ENCODE measurements at places on chromosomes 1 and 21. TPM values are rescaled to one million over a fixed set of nuclear protein-coding genes. Genes with fewer than 3 reads are reported as not detected.

Gene MAP10
- 3.3 TPM for total RNA-seq

Gene TMEM222
- 22.6 TPM for total RNA-seq

Gene GJB3
- total RNA-seq: 0.31 TPM

Gene C1orf210
- total RNA-seq: 17.1 TPM

Gene HEYL
- total RNA-seq: 4.5 TPM

Gene SLC16A4
- 0.94 TPM for total RNA-seq

Gene USP16
- total RNA-seq: 19.7 TPM

Gene RASSF5
- total RNA-seq: 3.1 TPM

Gene TFF3
- not detected for total RNA-seq

Gene MEX3A
- 31.5 TPM for total RNA-seq

Gene CHIA
- total RNA-seq: not detected

Gene HAO2
- not detected for total RNA-seq

Gene ELF3
- 13.0 TPM for total RNA-seq

Gene PSRC1
- total RNA-seq: 50.6 TPM

Gene PDC
- total RNA-seq: not detected

Gene MYBPH
- not detected for total RNA-seq

Gene SMIM11
- 8.9 TPM for total RNA-seq

Gene LCK
- 86.6 TPM for total RNA-seq

Gene SLC22A15
- total RNA-seq: 3.8 TPM

All from GM23338 (cell line).